NCI-H1092 (cell line): ENCODE measurements at places on chromosomes 7 and 10.

- DNase-seq, result no peak
These were observed 460 bp downstream of the ANXA11 start for GRCh38 chr10:80204677-80205476.

DNA sequence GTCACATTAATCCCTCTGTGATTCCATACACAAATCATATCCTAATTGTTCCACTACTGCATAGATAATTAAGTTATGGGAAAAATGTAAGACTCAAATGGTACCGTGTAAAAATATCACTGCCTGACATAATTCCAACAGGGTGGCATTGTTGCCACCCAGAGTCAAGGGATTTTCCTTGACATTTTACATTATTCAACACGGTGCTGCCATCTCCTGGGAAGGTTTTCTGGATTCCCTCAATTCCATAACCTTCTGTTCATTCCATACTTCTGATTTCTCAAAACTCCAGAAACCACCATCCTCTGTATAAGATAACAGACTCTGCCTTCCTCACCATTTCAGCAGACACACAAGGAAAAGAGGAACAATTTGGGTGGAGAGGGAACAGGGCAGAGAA, 495.9 kb downstream of the XPNPEP1 start:
- no peak for DNase-seq

- no peak for DNase-seq
These were observed 107.0 kb upstream of the INSIG1 start for GRCh38 chr7:155190688-155191087.

DNA sequence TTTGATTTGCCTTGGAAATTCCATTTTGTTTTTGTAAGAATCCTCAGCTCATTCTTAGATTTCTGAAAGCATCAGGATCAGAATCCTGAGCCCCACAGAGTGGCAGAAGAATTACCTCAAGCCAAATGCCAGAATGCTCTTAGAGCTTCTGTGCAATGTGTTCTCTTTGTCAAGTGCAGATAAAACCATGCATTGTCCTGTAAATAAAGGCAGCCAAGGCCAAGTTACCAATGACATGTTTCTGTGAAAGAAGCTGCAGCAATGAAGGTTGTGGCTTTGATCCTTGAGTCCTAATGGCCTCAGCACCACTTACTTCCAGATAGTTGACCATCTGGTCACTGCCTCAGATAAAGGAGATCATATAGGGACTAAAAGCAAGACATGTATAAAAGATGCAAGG, 343.3 kb upstream of the AKR1E2 start:
- no peak for DNase-seq

DNA sequence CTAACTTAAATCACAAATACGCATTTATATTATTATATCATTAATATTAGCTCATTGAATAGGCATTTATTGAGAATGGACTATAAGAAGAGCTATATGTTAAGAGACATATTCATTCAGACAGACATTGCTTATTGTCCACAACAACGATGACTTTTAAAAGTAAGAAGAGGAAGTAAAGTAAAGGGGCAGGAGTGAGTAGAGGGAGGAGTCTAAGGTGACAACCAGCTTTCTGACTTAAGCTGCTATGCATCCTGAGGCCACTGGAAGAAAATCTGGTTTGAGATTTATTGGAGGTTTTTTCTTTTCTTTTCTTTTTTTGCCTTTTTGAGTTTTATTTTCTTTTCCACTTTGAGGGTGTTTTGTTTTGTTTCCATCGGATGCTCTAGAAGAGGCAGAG, 723.5 kb downstream of the GRM8 start:
- no peak for DNase-seq

GRCh38 chr7:16078076-16078952, 343.0 kb downstream of the CRPPA start:
- peak; percentile 80 for DNase-seq

GRCh38 chr10:102918817-102919245, 737 bp downstream of the CNNM2 start:
- no peak for DNase-seq

DNA sequence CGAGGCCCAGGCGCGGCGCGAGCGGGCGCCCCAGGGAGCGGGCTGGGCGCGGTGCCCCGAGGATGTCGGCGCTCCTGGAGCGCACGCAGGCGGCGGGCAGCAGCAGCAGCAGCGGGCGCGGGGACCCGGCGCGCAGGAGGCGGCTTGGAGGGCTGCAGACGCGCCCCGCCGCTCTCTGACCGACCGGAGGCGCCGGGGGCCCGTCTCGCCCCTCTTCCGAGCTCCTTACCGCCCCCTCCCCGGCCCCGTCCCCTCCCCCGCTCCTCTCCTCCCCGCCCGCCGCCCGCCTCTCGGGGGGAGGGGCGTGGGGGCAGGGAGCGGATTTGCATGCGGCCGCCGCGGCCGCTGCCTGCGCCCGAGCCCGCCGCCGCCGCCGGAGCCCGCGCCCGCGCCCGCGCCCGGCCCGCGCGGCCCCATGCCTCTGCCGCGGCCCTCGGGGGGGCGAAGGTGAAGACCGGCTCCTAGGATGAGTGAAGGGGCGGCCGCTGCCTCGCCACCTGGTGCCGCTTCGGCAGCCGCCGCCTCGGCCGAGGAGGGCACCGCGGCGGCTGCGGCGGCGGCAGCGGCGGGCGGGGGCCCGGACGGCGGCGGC, at the start of gene NRG3:
Gene NRG3 (plus strand): TSS at position 320 of the 592 bp plus-strand sequence.
- DNase-seq, result no peak

DNA sequence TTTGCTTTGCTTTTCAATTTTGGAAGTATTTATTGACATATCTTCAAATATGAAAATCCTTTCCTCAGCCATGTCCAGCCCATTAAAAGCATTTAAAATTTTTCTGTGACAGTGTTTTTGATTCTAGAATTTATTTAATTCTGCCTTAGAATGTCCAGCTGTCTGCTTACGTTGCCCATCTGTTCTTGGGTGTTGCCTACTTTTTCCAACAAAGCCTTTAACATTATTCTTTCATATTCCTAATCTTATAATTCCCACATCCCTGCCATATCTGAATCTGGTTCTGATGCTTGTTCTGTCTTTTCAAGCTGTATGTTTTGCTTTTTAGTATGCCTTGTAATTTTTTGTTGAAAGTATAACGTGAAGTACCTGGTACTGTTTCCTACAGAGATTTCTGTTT, 204.7 kb upstream of the VSTM2A start:
- DNase-seq, result no peak

- DNase-seq, result no peak
These were observed 28.1 kb downstream of the PLEKHA1 start for GRCh38 chr10:122402548-122403131.

GRCh38 chr10:90885176-90885575, 13.4 kb downstream of the RPP30 start:
- no peak for DNase-seq

- DNase-seq, result no peak
These were observed 293.2 kb downstream of the PPP1R3A start for GRCh38 chr7:113625494-113626102.

DNA sequence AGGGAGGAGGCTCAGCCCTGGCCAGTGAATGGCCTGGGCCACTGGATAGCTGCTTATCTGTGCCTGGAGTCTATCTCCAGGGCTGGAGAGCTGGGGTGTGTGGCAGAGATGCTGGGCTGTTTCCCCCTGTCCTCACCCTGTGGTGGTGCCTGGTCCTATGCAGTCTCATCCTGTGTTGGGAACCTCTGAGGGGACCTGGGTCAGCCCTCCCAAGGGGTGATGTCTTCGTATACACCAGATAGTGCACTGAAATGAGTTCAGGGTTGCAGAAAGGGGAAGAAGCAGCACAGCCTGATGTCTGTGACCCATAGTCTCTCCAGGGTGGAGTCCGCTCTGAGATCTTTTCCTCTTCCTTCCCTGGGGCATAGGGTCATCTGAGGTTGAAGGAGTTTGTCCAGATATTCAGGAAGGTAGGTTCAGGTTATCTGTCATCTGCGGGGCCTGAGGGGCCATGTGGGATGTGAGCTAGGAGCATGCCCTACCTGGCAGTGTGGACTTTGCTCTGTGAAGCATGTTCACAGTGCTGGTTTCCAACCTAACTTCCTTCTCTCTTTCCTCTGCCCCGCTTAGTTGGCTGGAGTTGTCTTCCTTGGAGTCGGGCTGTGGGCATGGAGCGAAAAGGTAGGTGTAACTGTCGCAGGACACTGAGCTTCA, 33.4 kb upstream of the SH2D4B start:
- DNase-seq, result no peak

GRCh38 chr10:53135897-53136253, 363.3 kb upstream of the MBL2 start:
- no peak for DNase-seq

- DNase-seq, result no peak
These were observed 121.5 kb upstream of the PRSS58 start for GRCh38 chr7:142379201-142379885.

- peak; percentile 28 for DNase-seq
These were observed 778 bp upstream of the GET4 start for GRCh38 chr7:875476-876076.

DNA sequence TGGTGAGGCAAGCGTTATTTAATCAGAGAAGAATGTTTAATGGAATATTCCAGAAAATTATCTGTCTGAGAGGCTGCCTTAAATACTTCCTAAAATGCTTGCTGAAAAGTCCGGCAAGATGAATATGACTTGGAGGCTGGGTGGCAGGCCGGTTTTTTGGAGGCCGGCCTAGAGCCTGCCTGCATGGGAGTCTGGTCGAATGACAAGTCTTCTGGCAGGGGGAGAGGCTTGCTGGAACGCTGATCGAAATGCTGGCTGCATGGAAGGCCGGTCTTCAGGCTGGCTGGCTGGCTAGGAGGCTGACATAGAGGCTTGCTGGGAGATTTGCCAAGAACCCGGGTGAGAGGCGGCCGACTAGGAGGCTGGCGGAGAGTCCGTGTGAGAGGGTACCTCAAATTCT, 135.7 kb downstream of the OR13A1 start:
- no peak for DNase-seq

DNA sequence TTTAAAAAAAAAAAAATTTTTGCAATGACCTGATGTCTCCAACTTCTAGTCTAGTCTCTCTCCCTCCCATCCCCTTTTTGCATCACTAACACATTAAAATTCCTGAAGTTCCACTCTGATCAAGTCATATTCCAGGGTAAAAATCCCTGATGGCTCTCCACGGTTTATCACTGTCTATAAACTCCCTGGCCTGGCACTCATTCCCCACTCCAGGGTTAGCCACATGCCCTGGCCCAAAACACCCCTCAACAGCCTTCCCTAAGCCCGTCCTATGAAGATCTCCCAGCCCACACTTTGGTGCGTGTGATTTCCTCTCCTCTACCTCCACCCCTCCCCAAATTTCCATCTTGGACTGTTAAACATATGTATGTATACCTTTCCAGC, 125.4 kb downstream of the JAZF1 start:
- DNase-seq, result no peak

GRCh38 chr7:91330191-91330808, 66.1 kb downstream of the FZD1 start:
- DNase-seq, result no peak

DNA sequence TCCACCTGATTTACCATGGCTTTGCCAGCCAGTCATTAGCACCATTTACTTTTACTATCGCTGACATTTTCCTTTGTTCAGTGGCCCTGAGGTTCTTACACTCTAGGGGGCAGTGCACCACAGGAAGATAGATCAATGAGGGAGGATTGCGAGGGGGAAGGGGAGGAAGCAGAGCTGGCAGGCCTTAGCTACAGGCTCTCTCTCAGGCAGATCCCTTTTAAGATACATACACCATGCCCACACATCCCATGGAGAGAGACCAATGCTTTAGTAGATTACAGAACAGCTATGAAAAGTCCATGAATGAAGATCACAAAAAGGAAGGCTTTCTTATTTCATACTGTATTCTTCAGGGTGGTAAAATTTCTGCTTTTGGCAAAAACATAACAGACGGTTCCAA, 47.4 kb downstream of the DENND11 start:
- peak; percentile 79 for DNase-seq

- DNase-seq, result peak; percentile 8
These were observed 92.7 kb upstream of the GPR26 start for GRCh38 chr10:123573236-123574108.

DNA sequence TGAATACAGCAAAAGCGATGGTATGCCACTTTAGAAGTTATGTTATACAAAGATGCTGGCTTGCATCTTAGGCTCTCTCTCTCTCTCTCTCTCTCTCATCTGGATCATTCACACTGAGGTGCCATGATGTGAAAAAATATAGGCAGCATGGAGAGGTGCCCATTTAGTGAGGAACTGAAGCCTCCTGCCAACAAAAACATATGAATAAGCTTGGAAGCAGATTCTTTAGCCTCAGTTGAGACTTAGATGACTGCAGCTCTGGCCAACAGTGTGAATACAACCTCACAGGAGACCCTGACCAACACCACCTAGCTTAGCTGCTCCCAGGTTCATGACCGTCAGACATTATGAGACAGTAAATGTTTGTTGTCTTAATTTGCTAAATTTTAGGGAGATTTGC, 560.1 kb upstream of the LRRTM3 start:
- no peak for DNase-seq

GRCh38 chr7:151251689-151252560, 3.4 kb upstream of the SMARCD3 start:
- DNase-seq, result peak; percentile 60

DNA sequence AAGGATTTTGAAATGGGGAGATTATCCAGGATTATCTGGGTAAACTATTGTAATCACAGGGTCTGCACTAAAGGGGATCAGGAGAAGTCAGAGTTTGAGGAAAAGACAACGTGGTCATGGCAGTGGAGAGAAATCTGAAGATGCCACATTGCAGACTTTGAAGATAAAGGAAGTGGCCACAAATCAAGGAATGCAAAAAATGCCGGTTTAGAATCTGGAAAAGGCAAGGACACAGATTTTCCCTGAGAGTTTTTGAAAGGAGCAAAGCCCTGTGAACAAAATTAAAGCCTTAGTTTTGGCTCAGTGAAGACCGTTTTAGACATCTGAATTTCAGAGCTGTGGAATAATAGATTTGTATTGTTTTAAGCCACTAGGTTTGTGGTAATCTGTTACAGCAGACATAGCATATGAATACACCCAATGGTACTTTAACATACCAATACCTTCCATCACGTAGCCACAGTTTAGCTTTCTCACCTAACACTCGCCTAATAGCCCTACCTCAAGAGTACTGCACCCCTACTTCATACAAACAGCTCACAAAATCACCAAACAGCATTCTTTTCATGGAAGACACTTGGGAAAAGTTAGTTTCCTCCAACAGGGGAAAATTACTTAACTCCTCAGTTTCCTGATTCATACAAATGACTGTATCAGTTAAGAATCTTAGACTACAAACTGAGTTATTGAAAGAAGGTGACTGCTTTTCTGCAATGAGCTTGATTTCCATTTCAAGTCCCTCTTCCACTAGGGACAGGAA, 446.5 kb downstream of the INHBA start:
- DNase-seq, result no peak

GRCh38 chr7:3616306-3616705, 315.3 kb downstream of the SDK1 start:
- DNase-seq, result peak; percentile 63

GRCh38 chr10:103612462-103613365, 119.2 kb downstream of the NEURL1 start:
- DNase-seq, result no peak

GRCh38 chr7:98534493-98534892, 82.6 kb upstream of the NPTX2 start:
- no peak for DNase-seq
